ENCODE measurements at places on chromosomes 12 and 14. TPM values are rescaled to one million over a fixed set of nuclear protein-coding genes. Genes with fewer than 3 reads are reported as not detected.

FOXG1 gene
- total RNA-seq: not detected

HOXC5 gene
- not detected for total RNA-seq

USP44 gene
- not detected for total RNA-seq

RNASE3 gene
- total RNA-seq: not detected

PRB2 gene
- not detected for total RNA-seq

CCNB1IP1 gene
- 105 TPM for total RNA-seq

WNT1 gene
- not detected for total RNA-seq

Measured in MCF 10A (cell line).